AG08395 (cell line): ENCODE measurements at places on chromosomes 2 and 18.
A peak's percentile ranks its signal among the peaks of the same experiment; 100 is the strongest.

- DNase-seq: no peak
These were observed 111.7 kb upstream of the SIX3 start for GRCh38 chr2:44829771-44830170.

DNA sequence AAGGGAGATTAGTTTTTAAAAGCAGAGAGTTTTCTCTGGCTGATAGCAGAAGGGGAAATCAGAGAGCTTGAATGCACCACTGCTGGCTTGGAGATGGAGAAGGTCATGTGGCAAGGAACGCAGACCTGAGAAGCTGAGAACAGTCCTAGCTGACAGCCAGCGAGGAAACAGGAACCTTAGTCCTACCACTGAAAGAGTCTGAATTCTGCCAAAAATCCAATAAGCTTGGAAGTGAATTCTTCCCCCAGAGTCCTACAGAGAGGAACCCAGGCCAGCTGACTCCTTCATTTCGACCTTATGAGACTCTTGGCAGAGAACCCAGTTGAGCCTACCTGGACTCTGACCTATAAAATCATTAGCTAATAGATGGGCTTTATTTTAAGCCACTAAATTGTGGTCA, 371.9 kb upstream of the TNP1 start:
- DNase-seq: no peak

GRCh38 chr2:227415538-227416424, 28.0 kb upstream of the SCYGR1 start:
- peak; percentile 58 for DNase-seq

GRCh38 chr2:178924817-178925216, 117.6 kb upstream of the TTN start:
- peak; percentile 4 for DNase-seq

GRCh38 chr2:212892193-212892592, 259.2 kb downstream of the IKZF2 start:
- DNase-seq: no peak

DNA sequence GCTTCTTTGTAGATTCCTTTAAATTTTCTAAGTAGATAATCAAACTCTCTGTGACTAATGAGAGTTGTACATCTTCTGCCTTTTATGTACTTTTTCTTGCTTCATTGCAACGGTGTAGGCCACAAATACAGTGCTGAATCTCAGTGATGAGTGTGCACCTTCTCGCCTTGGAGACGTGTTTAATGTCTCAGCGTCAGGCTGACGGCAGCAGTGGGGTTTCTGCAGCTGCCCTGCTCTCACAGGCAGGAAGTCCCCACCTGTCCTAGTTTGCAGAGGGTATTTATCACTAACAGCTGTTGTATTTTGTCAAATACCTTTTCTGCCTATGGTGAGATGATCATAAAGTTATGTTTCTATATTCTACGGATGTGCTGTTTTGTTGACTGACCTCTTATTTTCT, 13.3 kb downstream of the AGXT start:
- DNase-seq: no peak

DNA sequence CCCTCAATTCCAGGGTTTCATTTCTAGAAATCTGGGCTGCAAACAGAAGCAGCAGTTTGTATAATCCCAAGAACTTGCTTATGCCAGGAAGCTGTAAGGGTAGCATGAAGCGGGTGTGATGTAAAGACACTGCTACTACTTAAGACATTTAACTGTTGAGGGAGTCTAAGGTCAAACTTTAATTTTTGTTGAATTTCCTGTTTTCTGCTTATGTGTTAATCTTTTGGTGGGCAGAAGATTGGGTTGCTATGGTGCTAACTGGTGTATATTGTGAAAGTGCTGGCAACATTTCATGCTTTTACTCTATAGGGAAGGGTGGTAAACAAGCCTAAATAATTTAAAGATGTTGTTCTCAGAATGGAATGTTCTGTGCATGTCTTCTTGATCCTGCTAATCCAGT, 2.7 kb downstream of the NCOA1 start:
- DNase-seq: no peak

DNA sequence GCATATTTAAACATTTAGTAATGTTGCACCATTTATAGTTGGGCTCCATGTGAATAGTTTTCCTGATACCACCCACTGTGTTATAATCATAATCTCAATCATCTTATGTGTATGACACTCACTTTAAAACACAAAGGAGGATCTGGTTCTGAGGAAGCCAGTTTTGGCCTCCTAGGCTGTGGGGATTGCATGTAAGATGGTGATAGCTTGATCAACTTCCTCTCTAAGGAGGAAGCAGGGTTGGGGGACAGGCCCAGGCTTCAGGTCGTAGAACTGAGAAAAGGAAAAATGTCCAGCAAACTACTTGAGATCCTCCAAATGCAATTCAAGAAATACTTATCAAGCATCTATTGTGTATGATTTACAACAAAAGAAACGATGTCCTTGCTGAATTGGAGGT, 4.9 kb upstream of the PPM1B start:
- no peak for DNase-seq

- DNase-seq: no peak
These were observed 51.2 kb downstream of the MYO3B start for GRCh38 chr2:170229125-170229524.

DNA sequence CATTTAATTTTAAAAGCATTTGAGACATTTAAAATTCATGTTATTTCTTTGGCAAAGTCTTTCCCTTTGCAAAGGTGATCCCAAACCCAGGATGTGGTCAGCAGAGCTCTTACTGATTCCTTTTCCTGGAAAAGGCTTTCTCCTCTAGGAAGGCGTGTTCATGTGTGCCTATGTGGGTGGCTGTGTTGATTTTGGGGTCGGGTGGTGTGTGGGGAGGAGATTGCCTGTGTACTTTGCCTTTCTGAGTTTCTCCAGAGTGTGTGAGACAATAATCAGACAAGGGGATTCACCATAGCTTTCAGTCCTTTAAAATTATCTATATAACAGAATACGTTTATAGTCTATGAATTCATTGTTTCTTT, 173.2 kb downstream of the SOCS6 start:
- DNase-seq: no peak

DNA sequence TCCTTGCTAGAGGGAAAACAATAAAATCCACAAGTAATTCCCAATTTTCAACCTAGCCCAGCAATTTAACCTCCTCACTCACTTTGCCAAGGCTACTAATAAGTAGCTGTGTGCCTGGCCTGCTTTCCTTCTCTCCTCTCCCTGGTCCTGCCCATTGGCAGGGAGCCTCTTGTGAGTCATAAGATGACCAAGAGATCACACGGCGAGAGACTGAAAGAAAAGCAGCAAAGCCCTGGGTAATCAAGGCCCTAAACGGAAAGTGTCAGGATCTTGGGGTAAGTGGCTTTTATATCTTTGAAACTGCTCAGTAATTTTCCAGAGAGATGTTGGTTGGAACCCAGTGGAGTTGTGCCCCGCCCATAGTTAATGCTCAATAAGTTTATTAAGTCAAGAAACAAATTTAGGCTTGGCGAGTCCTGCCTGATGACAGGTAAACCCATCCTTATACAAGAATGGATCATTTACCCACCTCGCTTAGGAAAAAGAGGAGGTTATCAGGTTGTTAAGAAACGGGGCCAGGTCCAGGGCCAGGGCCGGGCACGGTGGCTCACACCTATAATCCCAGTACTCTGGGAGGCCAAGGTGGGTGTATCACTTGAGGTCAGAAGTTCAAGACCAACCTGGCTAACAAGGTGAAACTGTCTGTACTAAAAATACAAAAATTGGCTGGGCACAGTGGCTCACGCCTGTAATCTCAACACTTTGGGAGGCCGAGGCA, 10.0 kb upstream of the ADAM17 start:
- peak; percentile 91 for DNase-seq

- no peak for DNase-seq
These were observed 231.4 kb downstream of the FAM210A start for GRCh38 chr18:13494871-13495445.

DNA sequence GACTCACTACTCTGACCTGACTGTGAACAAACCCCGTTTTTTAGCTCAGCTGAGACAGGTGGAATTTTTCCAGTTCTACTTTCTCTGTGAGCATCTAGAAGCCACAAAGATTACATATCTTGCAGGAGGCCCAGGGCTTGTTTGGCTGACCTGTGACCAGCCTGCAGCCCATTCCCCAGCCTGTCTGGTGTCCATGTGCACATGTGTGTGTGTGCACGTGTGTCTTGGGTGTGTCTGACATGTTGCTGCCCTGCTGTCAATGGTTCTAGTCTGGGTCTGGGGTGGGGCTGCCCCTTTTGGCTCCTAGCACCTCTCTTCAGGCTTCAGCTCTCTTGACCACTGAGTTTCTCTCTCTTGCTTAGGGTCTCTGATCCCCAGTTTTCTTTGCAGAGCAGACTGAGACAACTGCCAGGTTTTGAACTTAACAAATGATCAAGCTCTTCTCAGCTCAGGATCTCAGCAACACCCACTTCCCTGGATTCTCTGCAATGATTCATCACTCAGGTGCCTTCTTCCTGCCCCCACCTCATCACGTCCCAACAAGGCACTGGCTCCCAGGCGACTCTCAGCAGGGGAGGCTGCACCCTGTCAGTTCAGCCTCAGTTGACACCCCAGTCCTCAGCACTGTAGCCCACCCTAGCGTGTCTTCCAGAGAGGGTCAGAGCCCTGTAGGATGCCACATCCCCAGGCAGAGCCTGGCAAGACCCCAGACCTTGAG, 130.3 kb downstream of the CELF4 start:
- no peak for DNase-seq

GRCh38 chr2:210496512-210496911, 20.0 kb upstream of the LANCL1 start:
- DNase-seq: no peak

GRCh38 chr2:85409845-85410583, at the start of gene CAPG:
TSS of gene CAPG (minus strand) at chr2:85410366. CDS start at chr2:85402145, 8,221 bp downstream.
- no peak for DNase-seq

DNA sequence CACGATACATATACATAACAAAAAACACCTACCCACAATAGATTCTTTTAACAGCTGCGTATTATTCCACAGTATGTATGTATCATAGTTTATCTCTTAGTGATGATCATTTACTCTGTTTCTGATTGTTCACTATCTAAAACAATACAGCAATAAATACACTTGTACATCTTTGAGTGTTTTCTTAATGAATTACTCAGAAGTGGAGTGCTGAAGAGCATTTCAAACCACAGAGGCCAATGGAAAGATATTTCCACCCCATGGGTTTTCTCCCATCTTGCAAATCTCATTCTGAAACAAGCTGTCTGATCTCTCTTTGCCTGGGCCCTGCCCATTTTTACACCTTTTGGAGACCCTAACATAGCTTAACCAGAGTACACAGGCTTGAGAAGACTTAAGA, 113.8 kb upstream of the KLF7 start:
- no peak for DNase-seq

GRCh38 chr18:76351961-76352581, 143.0 kb downstream of the ZNF516 start:
- peak; percentile 93 for DNase-seq

DNA sequence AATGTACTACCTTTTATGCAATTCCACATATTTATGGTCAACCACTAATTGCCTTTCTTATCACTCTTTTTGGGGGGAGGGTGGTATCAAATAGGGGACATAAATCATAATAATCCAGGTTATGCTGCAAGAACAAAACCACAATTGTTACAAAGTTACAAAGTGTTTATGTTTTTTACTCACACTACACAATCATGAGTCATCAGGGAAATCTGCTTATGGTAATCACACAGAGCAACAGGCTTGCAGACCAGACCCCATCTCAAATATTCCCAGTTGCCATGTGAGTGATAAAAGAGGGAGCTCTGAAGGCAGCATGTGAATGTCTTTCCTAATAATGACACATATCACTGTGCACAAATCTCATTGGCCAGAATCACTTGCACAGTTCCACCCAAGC, 304.7 kb upstream of the TMEFF2 start:
- DNase-seq: no peak

DNA sequence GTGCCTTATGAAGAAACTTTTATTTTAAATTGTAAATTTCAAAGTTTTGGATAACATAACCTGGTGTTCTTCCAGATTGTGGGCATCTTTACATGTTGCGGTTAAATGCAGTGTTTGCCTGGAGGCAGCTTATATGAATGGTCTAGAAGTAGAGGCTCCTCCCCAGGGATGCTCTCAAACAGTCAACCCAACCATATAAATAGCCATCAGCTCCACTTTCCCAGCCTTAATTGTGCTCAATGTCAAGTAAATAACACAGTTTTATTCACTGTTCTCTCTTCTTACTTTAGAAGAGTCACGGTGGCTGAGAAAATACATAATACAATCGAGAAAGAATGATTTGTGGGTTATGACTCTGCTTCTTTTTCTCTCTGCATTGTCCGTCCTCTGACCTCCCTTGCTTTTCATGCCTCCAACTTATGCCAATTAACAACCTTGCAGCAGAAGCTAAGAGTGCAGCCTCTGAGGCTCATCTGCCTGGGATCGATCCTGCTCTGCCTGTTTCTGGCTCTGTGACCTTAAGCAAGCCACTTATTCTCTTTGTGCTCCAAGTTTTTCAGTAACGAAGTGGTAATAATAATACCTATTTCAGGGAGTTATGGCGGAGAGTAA, 100.3 kb downstream of the DAW1 start:
- DNase-seq: no peak

- DNase-seq: no peak
These were observed 883.2 kb downstream of the SLC4A3 start for GRCh38 chr2:220510668-220511067.

- no peak for DNase-seq
These were observed 808.6 kb downstream of the RNF144A start for GRCh38 chr2:7725850-7726242.

GRCh38 chr2:63544017-63544627, 44.2 kb downstream of the WDPCP start:
- DNase-seq: peak; percentile 17

- no peak for DNase-seq
These were observed 1.2 kb downstream of the NEU2 start for GRCh38 chr2:233033672-233034071.

DNA sequence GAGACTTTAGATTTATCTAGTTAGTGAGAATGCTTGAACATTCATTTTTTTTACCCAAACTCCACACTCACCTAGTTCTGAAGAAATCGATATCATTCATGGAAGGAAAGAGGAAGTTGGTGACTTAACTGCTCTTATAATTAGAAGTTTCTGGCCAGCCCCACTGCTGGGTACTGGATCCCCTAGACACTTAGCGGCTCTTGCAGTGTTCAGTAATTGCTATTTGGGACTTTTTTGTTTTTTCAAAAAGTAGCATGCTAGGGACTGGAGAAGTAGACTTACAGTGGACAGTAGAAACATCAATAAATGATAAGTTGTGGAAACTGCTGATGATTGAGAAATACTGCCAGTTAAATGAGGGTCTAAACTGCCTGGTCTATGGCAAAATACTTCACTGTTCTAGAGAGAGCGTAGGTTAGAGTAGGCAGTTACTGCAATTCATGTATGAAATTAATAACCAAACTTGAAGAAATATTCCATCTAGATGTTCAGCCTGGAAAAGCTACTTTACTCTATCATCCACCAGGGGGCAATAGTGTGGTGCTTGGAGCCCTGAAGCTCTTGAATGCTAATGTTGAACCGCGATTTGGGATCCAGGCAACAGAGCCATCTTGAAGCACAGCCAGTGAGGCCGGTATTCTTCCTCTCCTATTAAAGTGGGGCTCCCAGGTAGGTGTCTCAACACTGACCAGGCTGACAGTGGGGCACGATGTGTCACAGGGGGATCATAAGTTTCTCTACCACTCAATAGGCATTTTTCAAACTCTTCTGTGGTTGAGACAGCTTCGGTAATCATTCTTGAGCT, 146.1 kb upstream of the SESTD1 start:
- peak; percentile 68 for DNase-seq
